Activated B cell treated with CpG ODN at 0.5 μM for 24 hours (primary cell): ENCODE measurements at places on chromosomes 6 and 20. TPM values are rescaled to one million over a fixed set of nuclear protein-coding genes. Genes with fewer than 3 reads are reported as not detected.

DNA sequence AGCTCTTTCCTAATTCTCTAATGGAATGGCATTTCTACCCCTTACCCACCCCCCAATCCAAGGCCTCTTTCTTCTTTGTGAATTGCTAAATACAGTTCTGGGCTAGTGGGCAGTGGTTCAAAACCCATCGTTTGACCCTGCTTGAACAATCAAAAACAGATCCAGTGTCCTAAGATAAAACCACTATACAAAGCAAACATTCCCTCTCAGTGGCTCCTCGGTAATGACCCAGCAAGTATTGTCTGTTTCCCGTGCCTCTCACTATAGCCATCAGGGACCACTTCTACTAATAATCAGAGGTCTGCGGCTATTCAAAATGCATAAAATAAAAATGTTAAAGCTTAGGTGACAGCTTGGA lies 143.5 kb upstream of the AKAP12 start:
- DNase-seq, result no peak

DNA sequence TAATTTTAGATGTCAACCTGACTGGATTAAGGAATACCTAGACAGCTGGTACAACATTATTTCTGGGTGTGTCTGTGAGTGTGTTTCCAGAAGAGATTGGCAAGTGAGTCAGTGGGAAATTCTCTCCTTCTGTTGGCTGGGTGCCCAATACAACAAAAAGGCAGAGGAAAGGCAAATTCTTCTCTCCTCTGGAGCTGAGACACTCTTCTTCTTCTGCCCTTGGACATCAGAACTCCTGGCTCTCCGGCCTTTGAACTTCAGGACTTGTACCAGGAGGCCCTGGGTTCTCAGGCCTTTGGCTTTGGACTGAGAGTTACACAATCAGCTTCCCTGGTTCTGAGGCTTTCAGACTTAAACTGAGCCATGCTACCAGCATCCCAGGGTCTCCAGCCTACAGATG lies 7.8 kb upstream of the BTN3A1 start:
- no peak for DNase-seq

DNA sequence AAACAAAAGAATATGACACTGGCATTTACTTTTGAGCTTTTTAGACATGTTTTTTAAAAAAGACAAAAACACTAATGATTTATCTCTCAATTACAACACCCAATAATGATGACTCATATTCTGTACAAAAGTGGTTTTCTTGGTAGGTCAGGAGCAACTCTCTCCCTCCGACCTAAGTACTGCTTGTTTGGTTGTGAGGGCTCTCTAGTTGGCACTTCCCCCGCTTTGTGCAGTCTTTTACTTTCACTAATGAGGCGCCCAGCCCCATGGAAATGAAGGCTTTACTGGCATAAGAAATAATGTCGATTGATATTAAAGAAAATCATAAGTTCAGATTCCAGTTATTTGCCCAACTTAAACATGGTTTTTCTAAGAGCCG lies 1.3 kb downstream of the KPNA5 start:
- no peak for DNase-seq

- DNase-seq, result no peak
These were observed 11.1 kb upstream of the KIAA1755 start for GRCh38 chr20:38271608-38272120.

GRCh38 chr6:139844907-139845306 lies 470.5 kb upstream of the CITED2 start:
- no peak for DNase-seq

DNA sequence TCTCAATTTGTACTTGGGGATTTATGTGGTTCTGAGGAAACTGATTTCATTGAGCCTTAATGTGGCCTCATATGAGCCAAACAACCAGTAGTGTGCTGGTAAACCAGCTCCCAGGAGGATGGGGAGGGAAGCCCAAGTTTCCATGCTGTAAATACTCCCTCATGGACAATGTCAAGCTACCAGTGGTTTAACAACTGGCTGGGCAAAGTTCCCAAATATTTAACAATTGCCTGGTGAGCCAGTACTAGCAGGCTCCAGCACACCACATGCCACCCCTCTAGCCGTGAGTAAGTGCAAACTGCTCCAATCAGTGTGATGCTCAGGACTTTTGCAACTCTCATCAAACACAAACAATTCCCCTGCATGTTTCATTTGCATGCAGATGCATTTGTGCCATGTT lies 19.2 kb upstream of the CDKN1A start:
- no peak for DNase-seq

DNA sequence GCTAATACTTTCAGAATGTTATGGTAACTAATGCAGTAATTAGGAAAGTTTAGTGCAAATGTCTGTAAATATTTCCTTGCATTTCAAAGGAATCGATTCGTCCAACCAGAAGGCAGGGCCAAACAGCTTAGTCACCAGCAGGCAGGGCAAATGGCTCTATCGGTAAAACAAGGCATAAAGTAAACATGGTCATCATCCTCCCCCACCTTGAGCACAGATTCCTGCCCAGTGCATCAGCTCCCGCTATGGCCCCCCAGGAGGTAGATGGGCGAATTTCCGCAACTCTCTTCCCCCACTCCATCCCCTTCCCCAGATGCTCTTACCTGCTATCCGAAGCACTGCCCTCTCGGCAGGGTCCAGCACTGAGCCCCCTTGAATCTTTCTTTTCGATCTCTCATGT lies 103.8 kb upstream of the BEND6 start:
- no peak for DNase-seq

Gene MOG
- total RNA-seq, result not detected in 2 replicates

Gene CPNE5
- 57.8 and 59.1 TPM in 2 replicates for total RNA-seq

Gene WFDC2
- total RNA-seq, result 0.71 TPM in 1 of 2 replicates, not detected in the other

Gene ADTRP
- total RNA-seq, result 1.4 and 2.0 TPM in 2 replicates
